Psoas muscle (tissue), 8 donors: ENCODE measurements at places on chromosomes 6 and 20. TPM values are rescaled to one million over a fixed set of nuclear protein-coding genes. Genes with fewer than 3 reads are reported as not detected.
A peak's percentile ranks its signal among the peaks of the same experiment; 100 is the strongest.

- DNase-seq, result no peak
- no peak overlapping the region for H3K27ac ChIP-seq
- no peaks in the 10 kb centered on the region for H3K36me3 ChIP-seq
- no peaks in the 10 kb centered on the region for H3K4me1 ChIP-seq
- peaks cover 9% of the 10 kb centered on the region for H3K27me3 ChIP-seq
These were observed 3.7 kb downstream of the TNXB start for GRCh38 chr6:32105433-32105832.

DNA sequence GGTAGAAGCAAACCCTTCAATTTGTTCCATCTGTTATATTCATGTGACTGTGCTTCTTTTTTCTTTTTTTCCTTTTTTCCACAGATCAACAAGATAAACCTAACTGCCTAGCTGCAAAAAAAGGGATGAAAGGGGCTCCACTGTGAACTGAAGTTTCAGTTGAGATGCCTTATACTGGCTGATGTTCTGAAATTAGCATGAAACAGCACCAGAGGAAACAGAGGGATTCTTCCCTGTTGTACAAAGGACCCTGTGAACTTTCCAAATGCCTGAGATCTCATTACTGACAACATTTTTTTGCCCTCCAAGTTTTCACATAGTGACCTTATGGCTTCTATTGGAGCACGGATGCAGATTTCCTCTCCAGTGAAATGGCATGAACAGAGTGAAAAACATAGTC is 302.7 kb upstream of the TFAP2D start:
- no peaks in the 10 kb centered on the region for H3K27me3 ChIP-seq
- DNase-seq, result no peak
- no peak overlapping the region for H3K27ac ChIP-seq
- H3K4me3 ChIP-seq, result no peak overlapping the region
- no peaks in the 10 kb centered on the region for H3K36me3 ChIP-seq

SS18L1 gene
- 18.0 TPM for total RNA-seq

GRCh38 chr6:52666071-52666470 is 4.8 kb upstream of the TMEM14A start:
- no peak overlapping the region for H3K27ac ChIP-seq
- no peak overlapping the region for H3K4me3 ChIP-seq
- no peaks in the 10 kb centered on the region for H3K36me3 ChIP-seq
- DNase-seq, result no peak

DNA sequence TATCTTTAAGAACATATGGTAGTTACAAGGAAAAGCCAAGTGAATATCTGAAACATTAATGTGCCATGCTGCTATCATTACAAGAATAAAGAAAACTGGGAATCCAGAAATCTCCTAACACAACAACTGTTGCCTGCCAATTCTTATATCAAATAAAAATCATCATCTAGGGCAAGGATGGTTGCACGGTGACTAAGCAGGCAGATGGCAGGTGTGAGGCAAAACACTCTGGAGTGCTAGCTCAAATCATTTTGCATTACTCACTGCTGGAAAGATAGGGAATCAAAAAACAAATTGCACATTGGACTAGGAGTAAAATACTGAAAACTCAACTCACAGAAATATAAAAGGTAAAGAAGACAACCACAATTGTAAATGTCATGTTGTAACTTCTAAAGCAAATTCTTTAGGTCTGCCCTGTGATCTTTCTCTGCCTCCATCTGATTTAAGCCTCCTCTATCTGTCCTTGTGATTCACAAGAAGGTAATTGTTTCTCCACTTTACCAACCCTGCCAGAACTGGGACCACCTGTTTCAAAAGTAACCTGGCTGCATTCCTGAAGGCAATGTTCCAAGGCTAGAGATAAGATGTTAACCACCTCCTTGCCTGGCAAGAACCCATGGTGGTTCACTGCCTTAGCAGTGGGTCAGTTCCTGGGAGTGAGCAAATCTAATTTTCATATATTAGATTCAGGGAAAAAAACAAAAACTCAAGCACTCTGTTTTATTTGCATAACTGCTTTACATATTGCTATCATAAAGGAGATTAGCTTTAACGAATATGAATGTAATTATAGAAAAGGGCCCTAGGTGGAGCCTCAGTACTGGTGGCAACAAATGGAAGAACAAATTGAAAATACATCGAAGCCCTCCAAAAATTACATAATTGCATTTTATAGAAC is 33.1 kb upstream of the LCA5 start:
- H3K36me3 ChIP-seq, result no peaks in the 10 kb centered on the region
- peak overlapping the region; percentile 68 for H3K27ac ChIP-seq
- no peaks in the 10 kb centered on the region for H3K27me3 ChIP-seq
- peak overlapping the region; percentile 46 for H3K4me3 ChIP-seq

CNR1 gene
- total RNA-seq, result 0.15 TPM

ULBP1 gene
- total RNA-seq, result 0.06 TPM

MYT1 gene
- not detected for total RNA-seq

TCP11 gene
- not detected for total RNA-seq

PKIB gene
- 0.20 TPM for total RNA-seq

- no peaks in the 10 kb centered on the region for H3K4me1 ChIP-seq
- no peak overlapping the region for H3K27ac ChIP-seq
- no peak for DNase-seq
These were observed 24.8 kb downstream of the MAFB start for GRCh38 chr20:40663991-40664880.

CFB gene
- 5.8 TPM for total RNA-seq
